Chondrocyte (in vitro differentiated cells): ENCODE measurements at places on chromosomes 12 and 14. TPM values are rescaled to one million over a fixed set of nuclear protein-coding genes. Genes with fewer than 3 reads are reported as not detected.

DNA sequence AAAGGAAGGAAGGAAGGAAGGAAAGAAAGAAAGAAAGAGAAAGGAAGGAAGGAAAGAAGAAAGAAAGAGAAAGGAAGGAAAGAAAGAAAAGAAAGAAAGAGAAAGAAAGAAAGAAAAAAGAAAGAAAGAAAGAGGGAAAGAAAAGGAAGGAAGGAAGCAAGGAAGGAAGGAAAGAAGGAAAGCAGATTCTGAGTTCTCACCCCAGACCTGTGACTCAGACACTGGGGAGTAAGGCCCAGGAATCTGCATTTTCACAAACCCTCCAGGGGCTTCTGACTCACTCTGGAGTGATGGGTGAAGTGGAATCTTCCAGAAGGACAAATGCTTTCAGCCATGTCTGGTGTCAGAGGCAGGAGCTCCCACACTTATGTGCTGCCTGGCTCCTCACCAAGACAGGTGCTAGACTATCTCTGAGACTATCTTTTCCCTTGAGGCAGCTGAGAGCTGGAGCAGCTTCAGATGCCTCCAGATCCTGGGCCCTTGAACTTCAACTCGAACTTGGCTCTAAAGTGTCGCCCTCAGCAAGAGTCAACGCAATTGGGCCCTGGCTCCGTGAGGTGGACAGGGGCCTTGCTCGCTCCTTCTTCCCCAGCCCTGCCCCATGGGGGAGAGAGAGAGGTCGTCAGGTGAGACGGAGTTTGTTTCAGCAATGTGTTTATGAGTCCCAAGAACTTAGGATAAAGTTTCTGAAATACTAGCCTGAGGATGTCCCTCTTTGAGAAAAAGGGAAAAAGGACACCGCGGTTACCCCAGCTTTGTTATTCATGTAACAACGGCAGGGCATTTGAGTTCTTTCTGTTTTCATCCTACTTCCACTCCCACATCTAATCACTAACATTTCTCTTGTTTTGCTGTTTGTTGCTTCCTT, 19.8 kb upstream of the SCARB1 start:
- no peaks in the 10 kb centered on the region for H3K36me3 ChIP-seq
- no peak overlapping the region for H3K4me3 ChIP-seq
- no peaks in the 10 kb centered on the region for H3K27me3 ChIP-seq
- H3K27ac ChIP-seq: no peak overlapping the region

DNA sequence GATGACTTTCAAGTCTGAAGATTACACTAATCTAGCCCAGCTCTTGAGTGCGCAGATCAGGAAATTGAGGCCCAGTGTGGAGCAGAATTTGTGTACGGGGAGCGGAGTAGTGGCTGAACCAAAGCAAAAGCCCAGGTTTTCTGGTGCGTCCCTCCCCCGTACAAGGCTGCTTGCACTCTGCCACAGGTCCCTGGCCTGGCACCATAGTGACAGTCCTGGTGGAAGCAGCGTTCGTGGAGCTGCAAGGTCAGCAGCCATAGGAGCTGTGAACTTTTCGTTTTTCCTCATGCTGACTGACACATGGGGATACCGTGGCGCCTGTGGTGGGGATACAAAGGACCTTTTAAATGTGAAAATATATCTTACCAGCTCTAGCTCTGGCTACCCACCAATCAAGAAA, 1.7 kb downstream of the EVL start:
- no peak for DNase-seq
- H3K4me1 ChIP-seq: peaks cover 40% of the 10 kb centered on the region
- H3K27me3 ChIP-seq: no peaks in the 10 kb centered on the region

DNA sequence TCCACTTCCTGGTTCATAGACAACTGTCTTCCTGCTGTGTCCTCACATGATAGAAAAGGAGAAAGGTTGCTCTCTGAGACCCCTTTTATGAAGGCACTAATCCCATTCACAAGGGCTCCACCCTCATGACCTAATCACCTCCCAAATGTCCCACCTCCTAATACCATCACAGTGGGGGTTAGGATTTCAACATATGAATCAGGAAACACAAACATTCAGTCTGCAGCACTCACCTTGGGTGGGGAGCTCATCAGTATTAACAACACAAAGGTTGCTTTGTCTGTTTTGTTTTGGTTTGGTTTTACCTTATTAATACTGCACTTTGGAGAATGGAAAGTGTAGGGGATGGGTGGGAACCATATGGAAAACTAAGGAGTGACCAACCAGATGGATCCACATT, 10.5 kb upstream of the SMCO2 start:
- no peak overlapping the region for H3K4me3 ChIP-seq
- H3K36me3 ChIP-seq: peaks cover 6% of the 10 kb centered on the region
- H3K27me3 ChIP-seq: no peaks in the 10 kb centered on the region
- H3K4me1 ChIP-seq: peaks cover 27% of the 10 kb centered on the region
- DNase-seq: no peak
- H3K27ac ChIP-seq: no peak overlapping the region

PXN gene
- 68.1 to 79.5 TPM (median 70.5 TPM) in 3 replicates for total RNA-seq

DNA sequence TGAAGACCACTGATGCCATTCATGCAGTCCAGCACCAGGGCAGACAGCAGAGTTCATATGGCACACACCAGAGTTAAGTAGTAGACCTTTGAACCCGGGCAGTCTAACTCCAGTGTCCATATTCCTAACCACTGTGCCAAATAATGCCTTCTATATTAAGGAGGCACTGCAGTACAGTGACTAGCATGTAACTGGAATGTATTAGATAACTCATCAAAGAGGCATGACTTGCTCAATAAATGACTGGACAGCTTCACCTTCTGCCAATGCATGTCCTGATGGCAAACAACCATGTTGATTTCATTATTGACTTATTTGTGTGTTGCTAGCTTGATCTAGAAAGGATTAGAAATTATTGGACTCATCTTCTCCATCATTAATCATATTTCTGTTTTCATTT, 40.2 kb downstream of the DACT1 start:
- peaks cover 4% of the 10 kb centered on the region for H3K36me3 ChIP-seq
- DNase-seq: no peak
- peaks cover 4% of the 10 kb centered on the region for H3K27me3 ChIP-seq
- H3K4me1 ChIP-seq: peaks cover 7% of the 10 kb centered on the region
- no peak overlapping the region for H3K4me3 ChIP-seq

GRCh38 chr12:3668479-3669165, 84.3 kb downstream of the CRACR2A start:
- no peaks in the 10 kb centered on the region for H3K27me3 ChIP-seq
- no peak overlapping the region for H3K4me3 ChIP-seq

TCP11L2 gene
- total RNA-seq: 16.4 to 31.2 TPM (median 29.5 TPM) in 3 replicates

DNA sequence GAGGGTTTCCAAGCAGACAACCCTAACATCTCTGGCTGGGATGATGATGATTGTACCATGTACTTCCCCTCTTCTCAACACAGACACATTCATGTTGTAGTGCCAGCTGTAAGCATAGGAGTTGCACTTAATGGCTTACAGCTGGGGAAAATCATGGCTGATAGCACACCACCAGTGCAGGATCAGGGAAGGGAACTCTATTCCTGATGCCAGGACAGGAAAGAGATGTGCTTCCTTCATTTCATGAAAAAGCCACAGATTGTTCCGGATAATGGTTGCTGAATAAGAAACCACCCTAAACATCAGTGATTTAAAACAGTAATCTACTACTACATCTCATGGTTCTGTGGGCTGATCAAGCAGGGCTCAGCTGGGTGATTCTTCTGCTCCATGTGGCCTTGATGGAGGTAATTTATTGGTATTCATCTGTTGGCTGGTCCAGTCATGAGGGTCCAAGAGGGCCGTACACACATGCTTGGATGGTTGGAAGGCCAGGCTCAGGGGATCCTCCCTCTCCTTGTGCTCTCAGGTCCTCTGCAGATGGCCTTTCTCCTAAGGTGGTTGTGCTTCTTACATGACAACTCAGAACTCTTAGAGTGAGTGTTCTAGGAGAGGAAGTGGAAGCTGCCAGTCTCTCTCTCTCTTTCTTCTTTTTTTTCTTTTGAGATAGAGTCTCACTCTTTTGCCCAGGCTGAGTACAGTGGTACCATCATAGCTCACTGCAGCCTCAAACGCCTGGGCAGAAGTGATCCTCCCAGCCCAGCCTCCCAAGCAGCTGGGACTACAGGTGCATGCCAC, 16.5 kb downstream of the TRAF3 start:
- no peaks in the 10 kb centered on the region for H3K27me3 ChIP-seq
- no peak for DNase-seq
- no peak overlapping the region for H3K27ac ChIP-seq
- no peaks in the 10 kb centered on the region for H3K36me3 ChIP-seq
- peaks cover 11% of the 10 kb centered on the region for H3K4me1 ChIP-seq
- H3K4me3 ChIP-seq: no peak overlapping the region

IFNG-AS1 gene
- 0.18 to 0.20 TPM in 2 of 3 replicates, not detected in the other for total RNA-seq

SPTB gene
- 1.5 to 7.2 TPM (median 6.6 TPM) in 3 replicates for total RNA-seq

DNA sequence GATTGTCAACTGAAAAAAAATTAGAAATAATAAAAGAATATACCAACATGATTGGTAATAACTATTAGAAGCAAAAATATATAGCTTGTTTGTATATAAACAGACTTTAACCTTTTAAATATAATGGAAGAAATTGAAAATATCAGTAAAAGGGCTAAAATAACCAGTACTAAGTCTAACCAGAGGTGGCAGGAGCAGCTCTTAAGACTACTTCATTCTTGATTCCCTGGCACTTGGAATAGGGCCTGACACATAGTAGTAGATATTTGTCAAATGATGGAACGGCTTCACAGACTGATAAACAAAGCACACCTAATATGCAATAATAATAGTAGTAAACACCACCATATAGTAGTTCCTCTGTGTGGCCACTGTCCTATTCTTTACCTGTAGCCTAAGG, 9.4 kb downstream of the TMEM63C start:
- H3K4me1 ChIP-seq: no peaks in the 10 kb centered on the region
- no peak overlapping the region for H3K4me3 ChIP-seq
- no peak for DNase-seq
- H3K36me3 ChIP-seq: peaks cover 2% of the 10 kb centered on the region
- H3K27me3 ChIP-seq: peaks cover 24% of the 10 kb centered on the region

DNA sequence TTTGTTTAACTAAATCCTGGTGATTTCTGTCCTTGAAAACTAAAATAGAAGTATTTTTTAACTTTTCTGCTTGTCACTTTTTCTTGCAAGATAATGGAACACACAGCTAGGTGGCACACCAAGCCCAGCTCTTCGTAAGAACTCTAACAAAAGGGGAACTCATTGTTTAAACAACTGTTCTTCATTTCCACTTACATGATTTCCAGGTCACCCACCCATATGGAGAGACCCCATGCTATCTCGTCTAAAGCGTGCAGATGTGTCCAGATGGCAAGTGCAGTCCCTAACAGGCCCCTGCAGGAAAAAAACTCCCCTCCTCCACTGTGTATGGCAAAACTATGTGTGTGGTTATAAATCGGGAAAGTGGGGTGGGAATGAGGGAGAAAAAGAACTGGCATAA, 43.3 kb upstream of the NT5DC3 start:
- H3K4me3 ChIP-seq: no peak overlapping the region
- no peak for DNase-seq
- no peaks in the 10 kb centered on the region for H3K27me3 ChIP-seq
- H3K27ac ChIP-seq: no peak overlapping the region
- H3K4me1 ChIP-seq: peaks cover 8% of the 10 kb centered on the region

- H3K36me3 ChIP-seq: peaks cover 12% of the 10 kb centered on the region
- no peak overlapping the region for H3K4me3 ChIP-seq
- H3K27me3 ChIP-seq: no peaks in the 10 kb centered on the region
- DNase-seq: no peak
- peaks cover 25% of the 10 kb centered on the region for H3K4me1 ChIP-seq
These were observed 53.0 kb downstream of the ATF7IP start for GRCh38 chr12:14418451-14418890.

- peaks cover 63% of the 10 kb centered on the region for H3K36me3 ChIP-seq
- peak overlapping the region; percentile 5 for H3K27ac ChIP-seq
- H3K27me3 ChIP-seq: no peaks in the 10 kb centered on the region
- DNase-seq: no peak
- peaks cover 3% of the 10 kb centered on the region for H3K4me1 ChIP-seq
- H3K4me3 ChIP-seq: no peak overlapping the region
These were observed 27.1 kb downstream of the ALDH1L2 start for GRCh38 chr12:105057174-105057573.

DNA sequence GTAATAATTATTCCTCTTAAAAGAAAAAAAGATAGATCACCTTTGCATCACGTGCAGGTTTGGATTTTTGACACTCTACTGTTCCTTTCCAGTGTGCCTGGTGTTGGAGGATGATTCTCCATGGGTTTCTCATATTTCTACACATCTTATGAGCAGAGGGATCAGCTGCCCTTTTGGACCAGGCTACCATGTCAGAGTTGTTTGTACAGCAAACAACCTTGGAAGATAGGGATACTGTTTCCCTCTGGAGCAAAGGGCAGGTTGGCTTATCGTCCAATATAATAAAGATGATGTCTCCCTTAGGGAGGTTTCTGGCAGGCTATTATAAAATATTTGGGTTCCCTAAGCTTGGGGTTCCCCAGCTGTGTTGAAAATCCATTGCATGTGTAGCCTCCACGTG, 42.1 kb downstream of the DAO start:
- H3K27ac ChIP-seq: no peak overlapping the region
- no peak for DNase-seq
- no peaks in the 10 kb centered on the region for H3K36me3 ChIP-seq
- no peak overlapping the region for H3K4me3 ChIP-seq
- peaks cover 13% of the 10 kb centered on the region for H3K27me3 ChIP-seq

DNA sequence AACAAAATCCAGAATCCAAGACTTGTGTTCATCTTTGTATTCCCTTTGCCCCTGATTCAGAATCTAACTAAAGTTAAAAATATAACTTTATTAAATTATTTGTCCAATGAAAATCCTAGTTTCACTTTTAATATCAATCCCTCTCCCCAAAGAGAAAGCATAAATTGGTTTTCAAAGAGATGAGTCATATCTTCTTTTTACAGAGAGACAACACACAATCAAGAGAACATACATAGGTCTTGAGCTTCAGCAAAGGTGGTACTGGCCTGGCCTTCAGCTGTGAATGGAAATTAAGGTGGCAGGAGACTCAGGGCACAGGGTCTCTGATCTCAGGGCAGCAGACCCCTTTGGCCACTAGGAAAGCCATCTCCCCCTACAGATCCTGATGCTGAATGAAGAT, 4.3 kb upstream of the ASCL1 start:
- H3K4me3 ChIP-seq: no peak overlapping the region
- DNase-seq: no peak
- H3K27ac ChIP-seq: no peak overlapping the region
- peaks cover 83% of the 10 kb centered on the region for H3K27me3 ChIP-seq
- peaks cover 14% of the 10 kb centered on the region for H3K4me1 ChIP-seq

- no peak overlapping the region for H3K4me3 ChIP-seq
- DNase-seq: no peak
- H3K27me3 ChIP-seq: no peaks in the 10 kb centered on the region
- H3K36me3 ChIP-seq: no peaks in the 10 kb centered on the region
- peaks cover 56% of the 10 kb centered on the region for H3K4me1 ChIP-seq
- peak overlapping the region; percentile 72 for H3K27ac ChIP-seq
These were observed 82.7 kb downstream of the DAD1 start for GRCh38 chr14:22506378-22506710.

DHRS2 gene
- not detected in 3 replicates for total RNA-seq
